Left lung (tissue), 14 donors: ENCODE measurements at places on chromosomes 3 and 15. TPM values are rescaled to one million over a fixed set of nuclear protein-coding genes. Genes with fewer than 3 reads are reported as not detected.

Gene ETV5
- polyA plus RNA-seq, result 281 TPM

Gene XCR1
- polyA plus RNA-seq, result 0.26 TPM

Gene WNT5A
- polyA plus RNA-seq, result 19.7 TPM

Gene MESP2
- polyA plus RNA-seq, result 0.14 TPM

Gene SKOR1
- polyA plus RNA-seq, result 0.71 TPM
